ENCODE measurements at places on chromosomes 3 and 15.

- peak; percentile 21 for DNase-seq
Measured at GRCh38 chr3:11371747-11372146, 99.5 kb downstream of the ATG7 start.

- DNase-seq = no peak
Measured at GRCh38 chr3:190811775-190812480, 50.6 kb downstream of the GMNC start.

DNA sequence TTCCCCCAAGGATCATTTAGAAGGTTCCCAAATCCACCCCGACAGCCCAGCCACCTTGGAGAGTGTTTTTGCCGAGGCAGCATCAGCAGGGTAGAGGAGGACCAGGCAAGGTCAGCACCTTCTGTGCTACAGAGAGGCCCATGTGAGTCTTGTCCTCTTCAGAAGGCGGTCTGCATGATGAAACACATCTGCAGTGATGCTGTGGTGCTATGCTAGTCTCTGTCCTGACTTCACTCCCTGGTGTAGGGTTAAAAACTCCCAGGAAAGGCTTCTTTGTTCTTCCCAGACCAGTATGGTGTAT is 87.9 kb downstream of the ITPR1 start:
- DNase-seq = no peak

DNA sequence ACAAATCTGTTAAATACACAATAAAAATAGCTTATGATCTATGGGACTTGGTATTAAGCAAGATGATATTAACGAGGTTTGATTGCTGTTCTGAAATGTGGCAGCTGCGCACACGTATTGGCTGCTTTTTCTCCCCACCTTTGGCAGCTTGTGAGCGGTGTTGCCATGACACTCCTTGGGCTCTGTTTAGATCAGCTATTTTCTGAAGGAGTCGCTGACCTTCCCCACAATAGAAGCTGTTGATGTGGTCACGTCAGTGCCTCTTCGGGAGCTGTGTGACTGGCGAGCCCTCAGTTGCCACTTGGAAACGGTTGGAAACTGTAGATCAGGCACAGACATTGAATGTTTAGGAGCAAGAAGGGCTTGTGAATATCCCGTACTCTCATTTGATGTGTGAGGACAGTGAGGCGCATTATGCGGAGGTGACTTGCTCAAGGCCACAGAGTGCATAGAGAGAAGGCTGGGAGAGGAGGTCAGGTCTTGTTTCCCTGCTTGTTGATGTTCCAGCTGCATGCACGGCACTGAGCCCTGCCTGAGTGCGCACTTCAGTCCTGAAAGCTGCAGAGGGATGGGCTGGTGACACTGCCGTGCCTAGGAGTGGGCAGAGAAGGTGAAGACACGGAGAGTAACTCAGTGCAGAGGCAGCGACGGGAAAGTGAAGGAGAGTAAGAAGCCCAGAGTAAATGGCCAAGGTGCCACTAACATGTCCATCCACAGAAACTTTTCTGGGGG is 198.4 kb downstream of the LPP start:
- DNase-seq = no peak

DNA sequence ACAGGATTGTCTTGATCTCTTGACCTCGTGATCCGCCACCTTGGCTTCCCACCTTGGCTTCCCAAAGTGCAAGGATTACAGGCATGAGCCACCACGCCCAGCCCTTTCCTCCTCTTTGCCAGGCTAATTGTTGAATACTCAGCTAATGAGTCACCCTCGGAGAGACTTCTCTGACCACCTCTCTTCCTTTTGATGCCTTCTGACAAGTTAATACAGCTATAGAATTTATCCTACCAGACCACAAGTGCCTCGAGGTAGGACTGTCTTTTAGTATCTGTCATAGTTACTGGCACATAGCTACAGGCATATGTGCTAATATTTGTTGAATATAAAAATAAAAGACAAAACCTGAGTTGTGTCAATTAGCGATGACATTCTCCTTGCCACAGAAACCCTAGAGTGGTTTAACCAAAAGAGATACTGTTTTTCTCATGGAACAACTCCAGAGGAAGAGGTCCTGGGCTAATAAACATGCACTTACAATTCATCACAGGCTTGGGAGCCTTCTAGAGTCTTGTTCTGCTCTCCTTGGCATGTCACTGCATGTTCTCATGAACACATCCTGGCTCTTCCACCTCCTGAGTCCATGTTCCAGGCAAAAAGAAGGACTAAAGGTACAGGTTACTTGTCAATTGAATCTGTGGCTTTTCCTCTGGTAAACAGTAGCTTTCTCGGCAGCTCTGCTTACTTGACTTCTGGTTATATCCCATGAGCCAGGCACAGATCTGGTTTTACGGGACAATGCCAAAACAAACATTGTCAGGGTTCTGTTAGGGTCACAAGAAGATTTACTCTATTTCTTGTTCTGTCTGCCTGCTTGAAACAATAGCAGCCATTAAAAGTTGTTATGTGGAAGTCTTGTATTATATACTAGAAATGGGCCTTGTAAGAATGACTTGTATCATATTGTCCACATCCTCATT is 332.3 kb downstream of the THSD4 start:
- no peak for DNase-seq

DNA sequence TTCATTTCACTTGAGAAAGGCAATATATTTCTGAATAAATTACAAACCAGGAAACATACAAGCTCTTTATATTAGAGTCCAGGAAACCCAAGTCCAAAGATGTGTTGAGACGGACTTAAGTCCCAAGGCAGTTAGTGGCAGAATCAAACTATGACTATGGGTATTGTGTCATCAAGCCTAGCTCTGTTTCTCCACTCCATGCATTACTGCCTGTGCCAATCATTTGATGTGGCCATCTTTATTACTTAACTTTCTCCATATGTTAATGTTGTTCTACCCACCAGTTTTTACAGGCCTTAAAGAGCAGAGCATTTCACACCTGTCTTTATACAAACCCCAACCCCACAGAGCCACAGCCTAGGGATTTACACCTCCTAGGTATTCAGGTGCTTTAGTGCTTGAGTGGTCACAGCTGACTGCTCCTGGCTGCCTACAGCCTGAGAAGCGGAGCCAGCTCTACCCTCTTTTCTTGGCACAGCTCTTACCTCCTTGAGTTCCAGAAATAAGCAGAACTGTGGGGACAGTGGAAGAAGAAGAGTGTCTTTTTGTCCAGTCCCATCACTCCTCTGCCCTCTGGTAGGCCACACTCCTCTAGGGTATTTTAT is 92.1 kb downstream of the DTWD1 start:
- peak; percentile 40 for DNase-seq

DNA sequence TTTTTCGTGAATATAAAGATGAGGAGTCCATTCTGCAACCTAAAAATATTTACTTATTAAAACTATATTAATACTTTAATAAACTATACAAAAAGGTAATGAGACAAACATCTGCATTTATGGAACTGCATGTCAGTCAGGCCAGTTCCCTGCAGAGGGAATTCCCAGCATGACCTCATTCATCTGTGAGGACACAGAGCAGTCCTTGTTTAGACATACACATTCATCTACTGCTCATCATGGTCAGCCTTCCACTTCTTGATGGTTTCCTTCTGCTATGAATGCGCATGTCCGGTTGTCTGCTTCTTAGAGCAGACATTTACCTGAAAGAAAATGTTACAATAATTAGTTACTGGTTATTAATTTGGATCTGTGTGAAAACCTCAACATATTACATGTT is 3.3 kb upstream of the ACTR8 start:
- DNase-seq = no peak

GRCh38 chr15:28994831-28995596 is 109.2 kb downstream of the APBA2 start:
- no peak for DNase-seq

- no peak for DNase-seq
Measured at GRCh38 chr3:45414823-45415222, 26.4 kb downstream of the LARS2 start.

DNA sequence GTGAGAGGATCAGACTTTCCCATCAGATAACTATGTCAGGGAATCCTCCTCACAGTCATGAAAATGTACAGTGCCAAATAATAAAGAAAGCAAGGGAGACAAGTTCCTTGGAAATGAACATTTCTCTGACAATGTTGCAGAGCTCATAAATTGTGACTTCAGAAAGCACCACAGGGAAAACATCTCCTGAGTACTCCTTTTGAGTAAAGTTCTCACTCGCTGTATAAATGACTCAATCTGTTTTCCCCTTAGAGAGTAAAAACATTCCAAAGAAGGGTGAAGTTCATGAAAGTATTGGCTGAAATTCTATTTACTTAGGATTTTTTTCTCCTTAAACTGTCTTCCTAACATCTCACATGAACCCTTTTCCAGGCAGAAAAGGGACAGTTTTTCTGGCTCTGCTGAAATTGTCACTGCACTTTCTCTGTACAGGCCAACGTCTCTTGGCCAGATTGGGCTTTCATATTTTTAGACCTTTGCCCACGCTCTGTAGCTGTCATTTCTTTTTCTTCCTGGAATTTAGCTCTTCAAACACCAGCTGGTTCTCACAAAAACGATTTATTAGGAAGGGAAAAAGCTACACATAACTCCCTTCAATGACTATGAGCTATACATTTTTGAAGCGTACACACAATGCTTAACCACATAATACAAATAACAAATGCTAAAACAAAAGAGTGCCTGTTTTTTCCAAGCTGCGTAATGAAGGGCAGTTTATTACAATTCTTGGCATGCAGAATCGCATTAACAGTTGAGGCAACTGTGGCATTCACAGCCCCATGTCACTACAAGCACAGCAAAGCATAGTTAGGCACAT is 216.1 kb downstream of the ATP8B4 start:
- no peak for DNase-seq

- DNase-seq = peak; percentile 84
Measured at GRCh38 chr3:120615847-120616609, 19.9 kb downstream of the NDUFB4 start.

GRCh38 chr15:63439536-63440264 is 58.1 kb upstream of the CA12 start:
- peak; percentile 30 for DNase-seq

- no peak for DNase-seq
Measured at GRCh38 chr3:79517766-79518413, 249.9 kb downstream of the ROBO1 start.

DNA sequence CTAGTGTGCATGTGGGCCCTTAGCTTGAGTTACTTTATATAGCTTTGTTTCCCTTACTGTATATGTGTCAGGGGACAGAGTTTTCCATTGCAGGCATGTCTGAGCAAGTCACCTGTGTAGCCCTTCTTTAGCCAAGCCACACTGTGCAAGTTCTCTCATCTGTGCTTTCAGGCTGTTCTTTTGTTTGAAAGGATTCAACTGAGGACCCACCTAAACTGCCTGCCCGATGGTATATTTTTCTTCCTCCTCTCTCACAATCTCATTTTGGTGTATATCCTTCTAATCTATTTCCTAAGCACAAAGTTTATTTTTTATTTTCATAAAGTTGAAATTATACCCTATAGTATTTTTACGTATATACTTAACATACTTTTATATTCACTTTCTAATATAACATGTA is 260.1 kb upstream of the ARL6 start:
- no peak for DNase-seq

GRCh38 chr15:62622775-62623174 is 419.8 kb upstream of the TPM1 start:
- no peak for DNase-seq

- DNase-seq = no peak
Measured at GRCh38 chr15:80643431-80643951, 51.6 kb upstream of the ABHD17C start.

GRCh38 chr3:188339410-188340295 is 185.7 kb downstream of the LPP start:
- no peak for DNase-seq

DNA sequence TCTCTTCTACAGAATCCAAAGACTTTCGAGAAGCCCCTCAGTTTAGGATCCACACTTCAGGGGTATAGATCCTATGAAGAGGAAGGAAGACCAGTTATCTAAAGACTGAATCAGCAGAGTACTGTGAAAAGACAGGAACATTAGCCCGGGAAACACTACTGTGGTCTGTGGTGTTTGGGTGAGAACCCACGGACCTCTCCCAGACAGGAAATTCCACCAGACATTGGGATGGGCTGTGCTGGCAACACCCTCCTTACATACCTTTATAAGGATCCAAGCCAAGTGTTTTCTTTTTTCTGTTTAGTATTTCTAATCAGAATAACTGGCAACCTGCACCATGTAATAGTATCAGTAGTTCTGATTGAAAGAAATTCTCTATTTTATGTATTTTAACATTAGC is 14.1 kb downstream of the TMEM207 start:
- no peak for DNase-seq

DNA sequence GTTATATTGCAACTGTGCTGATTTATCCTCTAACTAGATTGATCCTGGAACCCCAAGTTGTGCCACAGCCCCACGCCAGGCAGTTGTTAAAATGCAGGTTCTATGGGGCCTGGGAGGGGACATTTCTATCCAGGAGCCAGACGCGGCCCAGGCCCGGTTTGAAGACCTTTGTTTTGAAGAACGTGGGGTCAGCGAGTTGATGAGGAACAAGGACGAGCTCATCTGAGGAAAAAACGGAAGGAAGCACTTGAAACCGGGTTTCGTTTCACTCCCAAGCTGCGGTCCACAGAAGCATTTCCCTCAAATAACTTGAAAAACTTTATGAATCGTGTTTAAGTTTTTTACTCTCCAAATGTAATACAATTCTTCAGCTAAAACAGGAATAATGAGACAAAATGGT is 76.4 kb downstream of the CHSY1 start:
- DNase-seq = no peak

GRCh38 chr15:60703207-60703933 is 224.4 kb upstream of the ICE2 start:
- no peak for DNase-seq

- no peak for DNase-seq
Measured at GRCh38 chr15:100769975-100770340, 109.7 kb upstream of the ALDH1A3 start.

- DNase-seq = no peak
Measured at GRCh38 chr3:58646503-58646902, 20.1 kb downstream of the FAM3D start.

GRCh38 chr15:52139599-52140462 is 27.3 kb upstream of the BCL2L10 start:
- DNase-seq = peak; percentile 10

- DNase-seq = no peak
Measured at GRCh38 chr3:197811343-197811742, 20.3 kb downstream of the LRCH3 start.

- DNase-seq = no peak
Measured at GRCh38 chr3:64859625-64860535, 172.1 kb upstream of the ADAMTS9 start.

DNA sequence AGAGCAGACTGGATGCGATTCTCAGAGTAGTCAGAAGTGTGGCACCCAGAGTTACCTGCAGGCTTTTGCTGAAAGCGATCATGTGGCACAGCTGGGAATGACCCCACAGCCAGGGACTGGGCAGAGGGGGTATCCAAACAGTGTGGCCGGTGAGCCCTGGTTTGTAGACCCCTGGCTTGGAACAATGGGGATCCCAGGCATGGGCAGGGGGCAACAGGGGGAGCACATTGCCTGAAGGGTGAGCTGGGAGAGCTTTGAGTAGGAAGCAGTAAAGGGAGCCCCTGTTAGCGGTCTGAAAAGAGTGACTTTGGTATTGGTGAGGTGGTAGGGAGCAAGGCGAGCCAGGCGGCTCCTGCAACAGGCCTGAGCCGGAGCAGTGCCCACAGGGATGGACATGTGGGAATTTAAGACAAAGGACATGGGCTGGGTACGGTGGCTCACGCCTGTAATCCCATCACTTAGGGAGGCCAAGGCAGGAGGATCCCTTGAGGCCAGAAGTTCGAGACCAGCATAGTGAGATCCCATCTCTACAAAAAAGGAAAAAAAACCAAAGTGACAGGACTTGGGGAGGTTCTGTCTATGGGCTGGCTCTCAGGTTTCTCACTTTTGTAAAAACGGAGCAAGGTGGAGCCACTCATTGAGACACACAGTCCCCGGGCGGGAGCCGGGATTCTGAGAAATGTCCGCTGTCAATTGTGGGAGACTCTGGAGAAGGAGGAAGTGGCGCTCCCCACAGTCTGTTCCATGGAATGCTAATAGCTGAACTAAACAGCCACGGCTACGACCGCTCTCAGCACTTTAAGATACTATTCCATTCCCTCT is 223.8 kb upstream of the LYSMD4 start:
- no peak for DNase-seq
